Activated T-helper 1 cell treated with anti-CD3 and anti-CD28 coated beads, Interleukin-12 subunit alpha, Interleukin-12 subunit beta, Interleukin-2, Interleukin-4 antibody, amounts not matched to agents 30 ng/mL and 10 ng/mL and 1 ng/mL, durations not matched to agents 14 hours and 24 hours and 36 hours (primary cell): ENCODE measurements at places on chromosomes 3 and 15. TPM values are rescaled to one million over a fixed set of nuclear protein-coding genes. Genes with fewer than 3 reads are reported as not detected.

The DNAJA4 gene
- total RNA-seq, result 68.4 and 70.8 TPM in 2 replicates

The MRPS25 gene
- 96.5 and 105 TPM in 2 replicates for total RNA-seq

The TRIM42 gene
- total RNA-seq, result not detected in 2 replicates

The GABRR3 gene
- not detected in 2 replicates for total RNA-seq

The GPR176 gene
- total RNA-seq, result 0.23 and 0.34 TPM in 2 replicates
